Stimulated activated CD8-positive, alpha-beta memory T cell treated with anti-CD3 and anti-CD28 coated beads, Interleukin-2, amount 100 ng/mL, for 1 hour (primary cell): ENCODE measurements at places on chromosomes 2 and 18.
A peak's percentile ranks its signal among the peaks of the same experiment; 100 is the strongest.

DNA sequence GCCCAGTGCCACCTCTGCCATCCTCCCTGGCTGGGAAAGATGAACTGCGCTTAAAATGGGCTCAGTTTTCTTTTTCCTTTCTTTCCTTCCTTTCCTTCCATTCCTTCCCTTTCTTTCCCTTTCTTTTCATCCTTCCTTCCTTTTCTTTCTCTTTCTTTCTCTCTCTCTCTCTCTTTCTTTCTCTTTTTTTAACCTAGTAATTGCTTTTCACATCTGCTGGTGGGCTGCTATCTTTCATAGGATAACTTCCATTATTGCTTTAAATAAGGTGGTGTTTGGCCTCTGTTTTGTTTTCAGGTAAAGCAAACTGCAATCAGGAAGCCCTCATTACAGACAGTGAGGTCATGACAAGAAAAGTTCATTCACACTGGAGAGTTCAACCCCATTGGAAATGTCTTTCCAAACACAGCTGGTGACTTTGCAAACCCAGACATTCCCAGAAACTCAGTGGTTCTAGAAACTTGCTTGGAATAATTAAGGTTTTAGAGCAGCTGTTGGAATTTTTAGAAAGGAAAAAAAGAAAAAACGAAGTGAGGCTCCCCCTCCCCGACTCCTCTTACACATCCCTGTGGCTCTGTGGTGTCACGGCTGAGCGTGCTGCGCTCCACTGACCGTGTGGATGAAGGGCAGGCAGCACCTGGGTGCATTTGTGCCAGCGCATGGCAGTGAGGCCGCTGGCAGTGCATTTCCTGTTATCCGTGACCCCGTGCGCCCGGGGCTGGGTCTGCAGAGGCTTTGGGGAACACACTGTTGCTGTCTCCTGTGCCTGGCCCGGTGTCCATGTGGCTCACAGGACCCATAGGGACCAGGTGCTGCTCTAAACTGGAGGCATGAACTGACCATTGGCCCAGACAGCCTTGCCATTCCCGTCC lies 76.9 kb downstream of the MBP start:
- no peak for DNase-seq

- peak; percentile 4 for DNase-seq
These were observed 180.4 kb downstream of the MBD5 start for GRCh38 chr2:148201075-148202004.

- DNase-seq, result no peak
These were observed 23.6 kb upstream of the HES6 start for GRCh38 chr2:238263204-238264071.

DNA sequence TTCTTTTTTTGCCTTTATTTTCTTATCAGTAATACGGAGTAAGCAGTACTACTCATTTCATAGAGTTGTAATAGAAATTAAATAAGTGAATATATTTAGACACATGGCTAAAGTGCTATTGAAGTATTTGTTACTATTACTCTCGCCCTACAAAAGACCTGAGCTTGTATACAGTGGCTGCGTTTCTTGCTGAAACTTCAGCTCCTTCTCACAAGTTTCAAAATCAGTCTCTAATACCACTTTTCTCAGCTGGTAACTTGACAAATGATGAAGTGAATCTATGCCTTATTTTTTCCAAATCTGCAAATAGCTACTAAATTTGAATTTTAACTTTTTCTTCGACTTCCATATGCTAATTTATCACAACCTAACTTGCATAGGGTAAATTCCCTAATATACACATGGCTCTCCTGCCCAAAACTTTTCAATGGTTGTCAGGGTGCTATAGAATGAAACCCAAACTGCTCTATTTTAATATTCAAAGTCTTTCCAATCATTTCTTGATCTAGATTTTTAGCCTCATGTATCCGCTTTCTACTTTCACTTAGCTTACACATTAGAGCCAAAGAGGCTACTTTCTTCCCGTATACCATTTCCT lies 347.8 kb upstream of the GULP1 start:
- DNase-seq, result no peak

- no peak for DNase-seq
These were observed 60.0 kb downstream of the SLC16A14 start for GRCh38 chr2:230008708-230009066.

DNA sequence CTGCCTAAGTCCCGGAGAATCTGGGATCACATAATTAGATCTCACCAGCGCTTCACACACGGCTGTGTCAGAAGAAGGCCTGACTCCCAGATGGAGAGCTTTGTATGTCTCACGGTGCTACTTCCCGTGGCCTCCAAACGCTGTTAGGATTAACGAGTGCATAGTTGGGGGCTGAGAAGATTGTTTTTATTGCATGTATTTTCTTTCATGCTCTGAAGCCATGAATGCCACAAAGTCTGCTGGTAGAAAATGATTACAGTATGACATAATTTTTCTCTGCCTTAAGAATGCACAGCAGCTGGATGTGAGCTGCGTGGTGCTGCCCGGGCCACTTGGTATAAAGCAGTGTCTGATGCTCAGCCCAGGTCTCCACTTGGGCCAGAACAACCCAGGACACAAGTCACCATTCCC lies 166.5 kb downstream of the SEPTIN10 start:
- DNase-seq, result no peak

DNA sequence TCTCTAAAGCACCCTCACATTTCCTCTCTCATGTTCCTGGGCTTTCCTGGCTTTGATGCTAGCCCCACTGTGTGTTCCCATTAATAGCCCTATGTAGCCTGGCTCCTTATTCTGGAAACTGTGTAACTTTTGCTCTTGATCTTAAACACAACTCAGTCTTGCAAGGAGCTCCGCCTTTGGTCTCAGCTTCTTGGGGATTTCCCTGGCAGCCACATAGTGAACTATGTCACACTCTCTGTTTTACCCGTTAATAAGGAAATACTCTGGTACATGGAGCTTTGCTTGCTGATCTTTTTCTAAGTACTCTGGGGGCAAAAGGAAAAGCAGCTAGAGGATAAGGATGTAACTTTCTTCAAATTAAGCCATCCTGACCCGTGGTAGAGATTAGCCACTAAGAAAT lies 259.3 kb downstream of the NEDD4L start:
- no peak for DNase-seq

- DNase-seq, result no peak
These were observed at the start of gene IL1A for GRCh38 chr2:112784199-112785189. Gene IL1A (minus strand): TSS chr2:112784493. CDS start chr2:112783770, 723 bp downstream.

DNA sequence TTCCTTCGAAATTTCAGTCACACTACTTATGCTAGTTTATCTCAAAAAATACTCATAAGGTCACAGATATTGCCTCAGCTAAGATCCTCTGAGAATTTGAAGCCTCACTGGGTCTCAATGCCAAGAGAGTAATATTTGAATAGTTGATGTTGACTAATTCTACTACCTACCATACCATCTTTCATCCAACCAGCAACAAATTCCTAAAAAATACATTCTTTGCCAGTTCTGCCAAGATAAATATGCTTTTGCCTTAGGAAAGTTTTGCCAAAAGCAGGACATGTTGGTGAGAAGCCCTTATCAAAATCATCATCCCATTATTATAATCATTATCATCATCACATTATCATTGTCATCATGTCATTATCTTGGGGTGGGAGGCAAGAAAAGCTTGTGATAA lies 544.6 kb upstream of the ZEB2 start:
- no peak for DNase-seq

- DNase-seq, result no peak
These were observed 5.4 kb upstream of the ARHGEF4 start for GRCh38 chr2:130831356-130831755.

- no peak for DNase-seq
These were observed 12.5 kb downstream of the SDC1 start for GRCh38 chr2:20212459-20212870.

- no peak for DNase-seq
These were observed 261.2 kb downstream of the TXNL1 start for GRCh38 chr18:56377231-56377630.

- DNase-seq, result no peak
These were observed 226.9 kb downstream of the VAPA start for GRCh38 chr18:10140461-10141282.

- DNase-seq, result no peak
These were observed 1224.8 kb upstream of the ZEB2 start for GRCh38 chr2:145744541-145745386.

- no peak for DNase-seq
These were observed 171.2 kb downstream of the SP3 start for GRCh38 chr2:173793709-173794565.

- DNase-seq, result no peak
These were observed 5.6 kb upstream of the ATOH8 start for GRCh38 chr2:85748039-85748734.

DNA sequence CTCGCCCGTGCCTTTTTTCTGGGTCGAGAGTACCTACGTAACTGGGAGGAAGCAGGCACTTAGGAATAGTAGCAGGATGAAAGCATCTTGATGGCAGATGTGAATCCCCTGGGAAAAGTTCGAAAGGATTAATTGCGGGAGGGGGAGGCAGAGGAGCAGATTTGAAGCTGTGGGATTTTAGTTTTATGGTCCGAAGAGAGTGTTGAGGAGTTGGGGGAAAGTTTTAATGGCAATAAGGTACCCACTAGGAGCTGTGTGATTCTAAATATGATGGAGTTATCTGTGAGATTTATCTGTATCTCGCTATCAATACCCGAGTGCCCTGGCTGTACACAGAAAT lies 1.1 kb downstream of the AGFG1 start:
- DNase-seq, result no peak

GRCh38 chr2:156505696-156506095 lies 69.5 kb downstream of the GPD2 start:
- DNase-seq, result no peak

- no peak for DNase-seq
These were observed 90.3 kb downstream of the MAPRE2 start for GRCh38 chr18:35131387-35132020.

- no peak for DNase-seq
These were observed 41.3 kb downstream of the HDLBP start for GRCh38 chr2:241274127-241274526.

DNA sequence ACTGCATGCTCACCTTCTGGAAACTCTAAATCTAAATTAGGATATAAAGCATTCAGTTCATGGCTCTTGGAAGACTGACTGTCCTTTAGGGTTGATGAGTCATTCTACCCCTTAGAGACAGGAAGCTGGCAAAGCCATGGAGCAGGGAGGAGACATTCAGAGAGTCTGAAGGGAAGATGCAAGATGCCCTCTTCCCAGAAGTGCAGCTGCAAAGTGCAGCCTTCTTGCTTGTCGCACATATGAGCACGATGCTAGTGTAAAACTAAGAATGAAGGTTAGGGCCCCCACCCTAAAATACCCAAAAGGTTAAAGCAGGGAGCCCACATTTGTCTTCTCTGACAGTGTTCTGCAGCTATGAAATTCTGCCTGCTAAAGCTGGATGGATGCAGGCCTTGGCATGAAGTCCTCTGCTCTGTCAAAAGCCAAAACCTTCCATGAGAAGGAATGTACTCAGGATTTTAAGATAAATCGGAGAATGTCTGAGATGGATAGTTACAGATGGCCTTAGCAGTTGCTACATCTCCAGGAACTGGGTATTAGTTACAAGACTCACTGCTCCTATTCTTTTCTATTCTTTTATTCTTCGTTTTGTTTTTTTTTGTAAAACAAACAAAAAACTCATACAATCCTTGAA lies 89.7 kb downstream of the POLE4 start:
- DNase-seq, result no peak

DNA sequence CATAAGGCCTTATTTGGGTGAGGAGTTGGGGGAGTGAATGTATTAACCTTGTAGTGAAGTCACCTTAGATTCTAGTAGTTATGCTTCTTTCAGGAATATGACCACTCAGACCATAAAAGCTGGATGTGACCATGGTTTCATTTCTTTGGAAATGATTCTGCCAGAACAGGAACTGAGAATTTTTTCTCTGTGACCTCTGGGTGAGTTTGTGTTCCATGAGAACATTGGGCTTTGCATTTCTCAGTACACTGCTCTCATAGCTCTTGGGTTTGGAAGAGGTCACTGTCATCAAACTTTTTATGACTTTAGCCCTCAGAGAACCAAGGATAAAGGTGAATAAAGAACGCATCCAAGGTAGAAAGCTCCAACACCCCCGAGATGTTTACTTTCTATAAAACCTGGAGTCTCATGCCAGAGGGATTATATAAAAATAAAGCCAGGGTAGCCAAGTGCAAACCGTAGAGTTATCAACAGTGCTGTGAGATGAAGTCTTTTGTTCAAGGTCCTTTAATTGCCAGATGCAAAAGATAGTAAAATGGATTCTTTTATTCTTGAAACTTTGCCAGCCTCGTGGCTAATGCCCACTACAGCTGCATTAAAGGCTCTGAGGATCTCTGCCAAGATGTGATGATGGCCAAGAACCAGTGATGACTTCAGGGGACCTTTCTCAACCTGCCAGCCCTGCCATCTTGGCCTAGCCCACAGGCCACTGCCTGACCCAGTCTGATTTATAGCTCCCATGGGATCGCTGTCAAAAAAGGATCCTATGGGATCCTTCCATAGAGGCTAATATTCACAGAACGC lies 27.8 kb upstream of the MAT2A start:
- no peak for DNase-seq

- DNase-seq, result no peak
These were observed 222.2 kb downstream of the LTBP1 start for GRCh38 chr2:33168922-33169321.

DNA sequence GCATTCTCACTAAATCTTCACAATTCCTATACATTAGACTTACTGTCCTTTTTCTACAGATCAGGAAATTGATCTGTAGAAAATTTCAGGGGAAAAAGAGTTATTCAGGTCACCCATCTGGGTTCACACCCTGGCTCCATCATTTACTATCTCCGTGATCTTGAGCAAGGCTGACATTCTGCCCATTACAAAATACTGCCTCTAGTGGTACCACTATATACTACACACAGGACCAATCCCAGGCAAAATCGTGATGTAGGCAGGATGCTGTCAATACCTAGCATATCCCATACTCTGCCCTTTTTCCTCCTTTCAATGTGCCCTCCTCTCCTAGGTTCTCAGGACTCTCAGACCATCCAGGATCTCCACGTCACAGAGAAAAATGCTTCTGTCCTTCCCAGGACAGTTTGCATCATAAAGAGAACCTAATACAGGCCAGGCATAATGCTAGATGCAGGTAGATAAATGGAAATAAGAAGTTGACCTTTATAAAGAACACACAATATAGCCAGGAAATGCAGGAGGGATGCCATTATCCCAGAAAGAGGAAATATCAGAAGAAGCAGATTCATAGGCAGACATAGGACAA lies 101.9 kb downstream of the CDH20 start:
- no peak for DNase-seq

DNA sequence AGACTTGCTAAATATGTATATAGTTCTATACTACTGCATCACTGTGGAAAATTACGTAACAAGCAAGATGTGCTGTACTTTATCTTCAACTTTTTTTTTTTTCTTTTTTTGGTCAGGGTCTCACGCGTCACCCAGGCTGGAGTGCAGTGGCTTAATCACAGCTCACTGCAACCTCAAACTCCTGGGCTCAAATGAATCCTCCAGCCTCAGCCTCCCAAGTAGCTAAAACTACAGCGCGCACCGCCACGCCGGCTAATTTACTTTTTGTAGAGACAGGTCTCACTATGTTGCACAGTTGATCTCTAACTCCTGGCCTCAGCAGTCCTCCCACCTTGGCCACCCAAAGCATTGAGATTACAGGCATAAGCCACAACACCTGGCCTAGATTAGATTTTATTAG lies 68.0 kb downstream of the COX7A2L start:
- no peak for DNase-seq
